WTC11 (cell line): ENCODE measurements at places on chromosomes 13 and 19.
A peak's percentile ranks its signal among the peaks of the same experiment; 100 is the strongest.

DNA sequence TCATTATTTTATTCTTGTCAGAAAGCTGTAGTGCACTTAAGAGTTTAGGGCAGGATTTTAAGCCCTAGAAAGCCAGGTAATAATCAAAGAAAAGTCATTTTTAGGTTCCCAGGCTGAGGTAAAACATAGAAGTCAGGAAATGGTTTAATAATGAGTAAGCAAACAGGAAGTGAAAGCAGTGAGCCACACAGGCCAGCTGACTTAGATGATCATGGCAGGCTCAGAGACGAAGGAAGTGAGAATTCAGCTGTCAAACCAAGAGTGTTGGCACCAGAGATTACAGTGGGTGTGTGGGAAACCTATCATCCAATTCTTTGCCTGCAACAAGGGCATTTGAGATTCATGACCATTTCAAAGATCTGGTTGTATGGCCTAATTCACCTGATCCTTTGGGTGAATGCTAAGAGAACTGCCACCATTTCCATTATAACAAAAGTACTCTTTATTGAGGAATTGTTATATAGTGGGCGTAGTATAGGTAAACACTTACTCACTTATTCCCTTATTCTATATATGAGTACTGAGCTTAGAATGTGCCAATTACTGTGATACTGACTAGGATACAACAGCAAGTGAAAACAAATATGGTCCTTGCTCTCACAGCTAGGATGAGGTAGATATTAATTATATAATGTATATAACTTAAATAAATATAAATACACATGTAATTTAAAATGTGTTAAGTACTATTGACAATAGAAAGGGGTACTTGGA, 103.7 kb upstream of the EDNRB start:
- DNase-seq, result no peak

GRCh38 chr13:92938486-92939020, 288.1 kb upstream of the GPC6 start:
- no peak for DNase-seq

DNA sequence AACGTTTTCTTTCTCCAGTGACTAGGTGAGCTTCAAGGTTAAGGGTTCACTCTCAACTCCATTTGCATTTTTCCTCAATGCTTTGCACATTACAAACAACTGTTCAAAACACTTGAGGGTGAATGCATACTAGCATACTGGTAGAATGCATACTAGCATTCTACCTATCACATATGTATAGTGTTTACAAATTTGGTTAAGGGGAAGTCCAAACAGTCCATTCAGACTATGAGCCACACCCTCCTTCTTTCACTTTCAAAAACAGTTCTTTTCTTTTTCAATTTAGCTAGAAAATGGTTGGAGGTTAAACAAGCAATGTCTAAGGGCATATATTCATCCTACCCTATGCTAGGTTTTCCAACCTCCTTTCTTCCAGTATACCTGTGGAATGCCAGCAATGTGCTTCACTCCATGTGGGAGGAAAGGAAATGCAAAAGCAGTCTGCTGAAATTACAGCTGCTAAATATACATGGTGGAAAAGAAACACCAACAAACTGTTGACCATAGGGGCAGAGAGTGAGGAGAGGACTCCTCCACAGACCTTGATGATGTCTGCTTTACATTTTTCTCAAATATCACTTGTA, 102.6 kb downstream of the DOCK9 start:
- DNase-seq, result no peak

GRCh38 chr19:41908724-41909464, 19.4 kb downstream of the ERFL start:
- no peak for DNase-seq

DNA sequence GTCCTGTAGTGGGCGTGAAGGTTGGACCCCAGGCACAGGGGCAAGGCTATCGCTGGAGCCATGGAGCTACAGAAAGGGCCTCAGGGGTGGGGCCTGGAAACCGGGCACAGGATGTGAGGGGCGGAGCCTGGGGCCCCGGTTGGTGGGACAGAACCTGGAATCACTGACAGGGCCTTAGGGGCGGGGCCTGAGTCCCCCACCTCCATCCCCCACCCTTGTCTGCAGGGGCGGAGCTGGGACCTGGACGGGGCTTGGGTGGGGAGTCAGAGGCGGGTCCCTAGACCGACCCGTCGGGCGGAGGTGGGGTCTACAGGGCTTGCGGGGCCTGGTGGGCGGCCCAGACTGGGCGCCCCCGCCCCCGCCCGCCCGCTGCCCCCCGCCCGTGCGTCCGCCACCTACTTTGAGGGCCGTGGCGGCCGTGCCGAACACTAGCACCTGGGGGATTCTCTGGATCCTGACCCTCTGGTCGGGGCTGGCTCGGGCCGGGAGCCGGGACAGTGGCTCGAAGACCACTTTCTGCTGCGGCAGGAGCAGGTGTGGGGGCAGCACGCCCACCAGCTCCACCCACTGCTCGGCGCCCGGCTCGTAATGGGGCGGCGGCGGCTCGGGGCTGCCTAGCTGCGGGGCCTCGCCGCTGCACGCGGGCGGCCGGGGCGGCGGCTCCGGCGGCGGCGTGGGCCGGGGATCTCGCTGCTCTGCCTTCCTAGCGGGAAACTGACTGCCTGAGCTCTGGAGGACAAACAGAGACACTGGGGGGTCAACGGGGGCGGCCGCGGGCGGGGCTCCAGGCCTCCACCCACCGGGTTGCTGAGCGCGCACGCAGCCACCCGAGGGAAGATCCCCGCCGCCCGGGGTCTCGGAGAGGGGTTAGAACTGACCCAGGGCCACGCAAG, 26.3 kb downstream of the DCAF15 start:
- peak; percentile 99 for DNase-seq

- no peak for DNase-seq
Observed at GRCh38 chr19:12899891-12900518, 9.0 kb downstream of the GCDH start.

DNA sequence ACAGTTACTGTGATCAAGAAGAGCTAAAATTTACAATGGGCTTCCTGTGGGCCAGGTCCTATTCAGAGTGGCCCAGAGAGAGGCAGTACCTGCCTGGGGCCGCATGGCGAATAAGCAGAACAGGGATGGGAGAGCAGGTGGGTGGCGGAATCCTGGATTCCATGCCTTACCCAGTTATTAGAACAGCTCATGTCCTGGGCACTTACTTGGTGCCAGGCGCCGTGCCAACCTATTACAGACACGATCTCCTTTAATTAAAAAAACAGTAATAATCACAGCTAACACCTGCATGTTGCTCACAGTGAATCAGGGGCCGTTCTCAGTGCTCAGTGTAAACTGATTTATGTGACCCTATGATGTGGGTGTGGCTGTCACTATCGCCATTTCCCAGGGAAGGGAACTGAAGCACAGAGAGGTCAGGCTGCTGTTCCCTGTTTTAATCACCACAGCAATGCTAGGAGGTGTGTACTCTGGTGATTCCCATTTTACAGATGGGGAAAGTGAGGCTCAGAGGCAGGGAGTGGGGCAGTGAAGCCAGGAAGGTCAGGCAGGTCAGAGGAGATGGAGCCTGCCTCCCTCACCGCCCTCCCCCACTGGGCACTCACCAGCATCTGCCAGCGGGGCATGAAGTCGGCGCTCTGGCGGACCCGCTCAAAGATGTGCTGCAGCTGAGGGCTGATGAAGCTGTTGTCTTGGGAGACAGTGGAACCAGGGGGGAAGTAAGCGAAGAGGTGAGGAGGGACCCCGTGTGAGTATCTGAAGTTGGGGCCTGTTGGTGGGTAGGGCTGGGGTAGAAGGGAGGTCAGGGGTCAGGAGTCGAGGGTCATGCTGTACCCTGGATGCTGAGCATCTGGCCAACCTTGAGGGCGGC, 12.0 kb downstream of the COQ8B start:
- no peak for DNase-seq

- DNase-seq, result no peak
Observed at GRCh38 chr19:22530042-22530441, 104.1 kb upstream of the ZNF492 start.

DNA sequence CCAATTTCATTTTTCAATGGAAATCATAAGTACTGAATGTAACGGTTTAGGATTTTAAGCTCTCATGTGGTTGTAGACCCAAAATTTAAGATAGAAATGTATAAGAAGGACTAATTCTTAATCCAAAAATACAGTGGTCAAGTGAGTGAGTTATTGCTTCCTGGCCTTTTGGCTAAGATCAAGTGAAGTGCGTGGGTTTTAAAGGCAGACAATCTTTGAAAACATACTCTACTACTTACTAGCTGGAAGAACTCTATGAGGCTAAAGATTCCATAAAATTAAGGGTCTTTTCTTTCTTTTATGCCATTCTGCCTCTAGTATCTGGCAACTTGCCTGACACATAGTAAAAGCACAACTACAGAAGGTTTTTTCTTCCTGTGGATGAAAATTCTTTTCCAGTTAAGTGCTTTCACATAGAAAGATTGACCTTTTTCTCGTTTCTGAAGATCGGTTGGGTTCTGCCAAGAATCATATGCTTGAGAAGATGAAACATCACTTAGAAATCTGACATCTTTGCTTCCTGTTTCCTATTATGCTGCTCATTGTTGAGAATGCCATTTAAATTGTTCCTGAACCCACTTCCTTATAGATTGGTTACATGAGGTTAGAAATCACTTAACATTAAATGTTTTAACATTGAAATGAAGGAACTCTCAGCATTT, 26.4 kb upstream of the SCEL start:
- DNase-seq, result no peak

DNA sequence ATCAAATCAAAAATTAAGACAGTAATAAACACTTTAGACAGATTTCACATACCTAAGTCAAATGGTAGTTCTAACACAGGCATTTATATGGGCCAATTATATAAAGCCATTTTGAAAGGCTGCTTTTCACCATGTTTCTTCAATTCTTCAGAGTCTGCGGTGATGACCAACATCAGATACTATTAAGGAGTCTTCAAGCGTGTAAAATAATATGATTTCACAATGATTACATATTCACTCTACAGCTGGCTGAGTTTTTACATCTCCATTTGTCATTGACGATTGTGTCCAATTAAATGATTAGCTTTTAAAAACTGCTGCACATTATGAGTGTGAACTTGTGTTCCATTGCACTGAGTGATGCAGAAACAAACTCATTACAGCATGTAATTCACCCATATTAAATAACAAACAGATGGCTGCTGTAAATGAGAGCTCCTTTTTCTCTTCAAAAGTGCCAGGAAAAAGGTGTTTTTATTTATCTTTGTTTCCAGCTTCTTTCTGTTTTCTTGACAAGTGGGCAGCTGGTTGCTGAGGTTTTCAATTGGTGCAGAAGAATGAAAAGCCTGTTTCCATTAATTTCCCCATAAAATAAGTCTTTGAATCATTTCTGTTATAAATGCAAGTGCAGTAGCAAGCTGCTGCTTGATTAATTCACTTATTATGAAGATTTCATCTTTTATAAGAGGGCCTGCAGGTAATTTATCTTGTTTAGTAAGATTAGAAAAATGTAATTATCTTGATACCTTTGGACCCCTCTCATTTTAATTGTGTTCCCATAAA, 676.1 kb upstream of the KLHL1 start:
- no peak for DNase-seq

GRCh38 chr13:53368948-53369347, 340.3 kb downstream of the OLFM4 start:
- DNase-seq, result no peak
